Inflammatory macrophage treated with lipopolysaccharide for 4 hours (primary cell): ENCODE measurements at places on chromosomes 1 and 21.

DNA sequence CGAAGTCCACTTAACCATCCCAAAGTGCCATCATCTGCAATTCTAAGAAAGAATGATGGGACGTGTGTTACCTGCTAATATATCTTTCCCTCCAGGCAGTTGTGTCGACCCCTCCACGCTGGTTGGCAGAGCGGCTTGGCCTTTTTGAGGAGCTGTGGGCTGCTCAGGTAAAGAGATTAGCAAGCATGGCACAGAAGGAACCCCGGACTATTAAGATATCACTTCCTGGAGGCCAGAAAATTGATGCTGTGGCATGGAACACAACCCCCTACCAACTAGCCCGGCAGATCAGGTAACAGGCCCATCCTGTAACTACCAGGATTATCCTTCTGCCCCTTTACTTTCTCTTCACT is 520 bp downstream of the TARS2 start:
- no peak for DNase-seq

DNA sequence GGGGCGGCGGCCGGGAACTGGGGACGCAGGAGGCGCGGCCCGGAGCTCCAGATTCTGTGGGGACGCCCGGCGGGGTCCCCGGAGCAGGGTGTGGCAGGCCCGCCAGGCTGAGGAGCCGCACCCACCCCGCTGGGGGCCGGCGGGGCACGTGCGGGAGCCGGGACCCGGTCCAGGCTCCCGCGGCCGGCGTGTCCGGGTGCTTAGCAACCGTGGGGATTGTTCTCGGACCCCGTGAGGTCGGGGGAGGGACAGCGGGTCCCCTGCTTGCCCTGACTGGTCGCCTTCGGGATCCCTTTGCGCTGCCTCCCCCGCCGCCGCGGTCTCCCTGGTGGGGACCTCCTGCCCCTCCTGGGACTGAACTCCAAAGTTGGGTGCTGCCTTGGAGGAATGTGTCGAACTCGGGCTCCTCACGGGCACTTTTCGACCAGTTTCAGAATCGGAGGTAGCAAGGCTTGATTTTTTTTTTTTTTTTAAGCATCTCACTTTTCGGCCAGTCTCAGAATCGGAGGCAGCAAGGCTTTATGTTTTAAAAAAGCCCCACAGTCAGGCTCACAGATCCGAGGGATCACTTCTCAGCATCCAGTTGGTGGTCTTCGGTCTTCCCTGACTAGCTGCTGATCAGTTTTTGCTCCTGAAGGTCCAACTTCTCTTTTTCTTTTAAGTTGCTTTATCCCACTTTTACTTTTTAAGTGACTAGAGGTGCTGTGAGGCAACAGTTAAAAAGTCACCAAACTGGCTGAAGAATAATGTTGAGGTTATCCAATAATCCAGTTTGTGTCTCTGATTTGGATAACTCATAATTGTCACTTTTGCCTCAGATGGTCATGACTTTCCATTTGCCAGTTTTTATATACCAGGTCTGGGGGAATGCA is 648 bp downstream of the FAM76A start:
- peak; percentile 53 for DNase-seq

DNA sequence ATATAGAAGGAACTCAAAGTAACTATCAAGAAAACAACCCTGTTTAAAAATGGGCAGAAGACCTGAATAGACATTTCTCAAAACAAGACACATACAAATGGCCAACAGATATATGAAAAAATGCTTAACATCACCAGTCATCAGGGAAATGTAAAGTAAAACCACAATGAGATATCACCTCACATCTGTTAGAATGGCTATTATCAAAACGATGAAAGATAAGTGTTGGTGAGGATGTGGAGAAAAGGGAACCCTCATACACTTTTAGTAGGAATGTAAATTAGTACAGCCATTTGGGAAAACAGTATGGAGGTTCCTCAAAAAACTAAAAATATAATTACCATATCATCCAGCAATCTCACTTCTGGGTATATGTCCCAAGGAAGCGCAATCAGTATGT is 3.0 kb downstream of the CTSS start:
- no peak for DNase-seq

DNA sequence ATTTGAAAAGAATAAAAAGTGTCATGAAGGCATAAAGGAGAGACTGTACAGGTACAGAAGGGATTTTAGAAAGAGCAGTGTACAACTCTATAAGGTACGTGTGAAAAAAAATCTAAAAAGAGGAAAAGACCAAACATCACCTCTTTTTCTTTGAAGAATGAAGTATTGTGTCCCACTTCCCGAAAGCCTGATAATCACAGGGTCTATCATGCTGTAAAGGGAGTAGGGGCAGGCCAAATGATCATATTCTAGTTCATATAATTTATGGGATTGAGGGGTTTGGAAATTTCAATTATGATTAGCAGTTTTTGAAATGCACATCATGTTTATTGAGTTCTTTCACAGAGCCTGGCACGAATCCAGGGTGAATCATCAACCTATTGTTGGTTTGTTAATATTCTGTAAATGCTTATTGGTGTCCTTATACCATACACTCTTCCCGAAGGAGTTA is 910 bp upstream of the RERE start:
- peak; percentile 39 for DNase-seq

GRCh38 chr1:27704958-27705357 is 20.8 kb upstream of the FAM76A start:
- no peak for DNase-seq

GRCh38 chr1:74714429-74715235 is 18.2 kb downstream of the CRYZ start:
- DNase-seq = no peak

DNA sequence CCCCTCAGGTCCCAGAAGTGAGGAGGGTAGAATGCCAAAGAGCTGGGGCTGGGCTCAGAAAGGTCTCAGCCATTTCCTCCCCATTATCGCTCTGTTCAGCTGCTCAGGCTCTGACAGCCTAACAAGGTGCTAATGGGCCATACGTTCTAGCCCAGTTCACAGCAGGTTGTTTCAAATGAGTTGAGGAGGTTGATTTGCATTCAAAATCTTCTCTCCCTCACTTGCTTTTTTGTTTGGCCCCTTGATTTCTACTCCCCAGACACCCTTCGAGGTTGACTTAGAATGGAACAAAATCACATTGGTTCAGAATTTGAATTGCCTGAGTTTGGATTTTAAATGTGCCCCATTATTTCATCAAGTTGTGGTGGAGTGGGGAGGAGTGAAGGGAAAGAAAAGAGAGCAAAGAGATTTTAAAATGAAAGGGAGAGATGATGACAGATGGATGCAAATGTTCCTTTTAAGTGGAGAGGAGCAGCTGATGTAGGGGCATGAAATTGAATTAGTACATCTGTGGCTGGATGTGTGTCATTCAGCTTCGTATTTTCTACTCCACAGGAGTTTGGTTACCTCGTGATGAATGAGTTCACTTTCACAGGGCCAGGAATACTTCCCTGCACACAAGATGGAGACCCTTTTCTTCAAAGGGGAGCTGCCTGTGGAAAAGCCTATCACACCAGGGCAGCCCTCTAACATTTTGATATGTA is 425.8 kb upstream of the CAMK1G start:
- no peak for DNase-seq

DNA sequence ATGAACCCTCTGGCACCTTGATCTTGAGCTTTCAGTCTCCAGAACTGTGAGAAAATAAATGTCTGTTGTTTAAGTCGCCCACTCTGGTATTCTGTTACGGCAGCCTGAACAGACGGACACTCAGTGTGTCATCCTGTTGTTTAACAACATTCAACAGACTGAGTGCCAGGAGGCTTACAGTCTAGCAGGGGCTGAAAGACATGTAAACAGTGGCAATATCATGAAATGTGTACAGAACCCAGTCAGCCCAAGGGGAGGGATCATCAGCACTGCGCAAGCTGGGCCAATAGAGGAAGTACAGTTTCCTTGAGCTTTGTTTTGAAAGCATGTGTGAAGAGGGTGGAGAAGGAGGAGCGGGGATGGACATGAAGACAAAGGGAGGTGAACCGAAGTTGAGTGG is 13.6 kb downstream of the DIP2A start:
- DNase-seq = peak; percentile 73

DNA sequence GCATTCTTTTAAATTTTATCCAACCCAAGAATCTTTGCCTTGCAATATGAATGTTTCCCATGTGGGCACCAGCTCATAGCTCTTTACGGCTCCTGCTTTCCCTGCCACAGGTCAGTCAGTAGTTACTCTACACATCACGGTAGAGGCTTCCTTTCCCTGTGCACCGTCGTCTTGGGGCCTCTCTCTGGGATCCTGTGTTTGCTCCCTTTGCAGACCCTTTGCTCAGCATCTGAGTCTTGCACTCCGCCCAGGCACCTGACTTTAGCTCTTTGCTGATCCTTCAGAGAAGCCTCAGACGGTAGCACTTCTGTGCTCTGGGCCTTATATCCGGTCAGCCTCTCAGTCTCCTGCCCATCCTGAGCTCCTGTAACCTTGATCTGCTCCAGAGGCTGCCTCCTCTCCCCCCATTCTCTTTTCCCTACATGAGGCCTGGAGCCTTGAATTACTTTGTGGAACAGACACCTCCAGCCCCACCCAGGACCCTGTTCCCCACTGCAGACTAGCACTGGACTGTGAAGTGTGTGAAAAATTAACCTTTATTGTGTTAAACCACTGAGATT is 183.5 kb upstream of the HMGB4 start:
- DNase-seq = no peak
